ENCODE measurements at places on chromosomes 1 and 21.

DNA sequence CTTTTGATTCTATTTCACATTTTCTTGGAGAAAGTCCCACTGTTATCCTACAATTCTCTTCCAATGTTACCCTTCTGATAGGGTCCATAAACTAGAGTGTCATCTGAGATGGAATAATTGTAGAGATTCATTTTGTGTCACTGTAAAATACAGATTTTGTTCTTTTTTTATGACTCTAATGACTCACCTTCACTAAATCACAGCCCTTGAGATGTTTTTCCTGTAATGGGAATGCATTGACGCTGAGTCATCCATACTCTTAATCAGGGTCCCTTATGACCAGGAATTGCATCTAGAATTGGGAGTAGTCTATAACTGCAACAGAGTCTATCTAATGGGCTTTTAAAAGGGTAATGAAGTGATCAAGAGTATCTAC, 315.5 kb downstream of the TGFB2 start:
- no peak for DNase-seq

GRCh38 chr1:117094841-117095604, 26.5 kb downstream of the TRIM45 start:
- DNase-seq: no peak

DNA sequence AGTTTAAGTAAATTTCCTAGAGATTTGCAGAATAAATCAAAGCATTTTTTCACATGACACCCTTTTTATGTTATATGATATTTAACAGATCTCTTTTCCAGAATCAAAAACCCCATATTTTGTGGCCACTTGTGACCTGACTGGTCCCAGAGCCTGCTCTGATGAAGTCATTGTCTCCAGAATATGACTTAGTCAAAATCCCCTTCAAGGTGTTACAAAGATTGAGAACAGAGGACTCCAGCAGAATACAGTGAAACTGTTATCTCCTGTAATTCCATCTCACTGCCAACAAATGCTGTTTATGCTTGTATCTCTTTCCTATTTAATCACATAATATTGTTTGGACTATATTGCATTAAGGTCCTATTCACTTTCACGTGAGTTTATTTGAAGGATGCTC, 25.6 kb downstream of the RGS1 start:
- no peak for DNase-seq

DNA sequence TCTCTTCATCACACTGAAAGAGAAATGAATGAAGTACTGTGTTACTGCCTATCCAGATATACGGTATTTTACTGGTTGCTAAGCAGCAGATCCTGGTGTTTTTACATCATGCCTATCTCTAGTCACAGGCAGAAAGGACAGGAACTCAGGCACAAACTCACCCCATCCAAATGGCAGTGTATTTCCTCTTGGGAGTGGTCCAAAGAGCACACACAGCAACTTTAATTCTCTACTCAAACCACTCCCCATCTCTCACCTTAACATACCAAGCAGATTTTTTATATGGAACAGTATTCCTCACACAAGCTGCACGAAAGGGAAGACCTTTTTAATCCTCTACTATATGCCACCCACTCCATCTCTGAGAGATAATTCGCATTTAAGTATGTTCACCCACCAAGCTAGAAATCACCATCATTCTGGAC, 27.3 kb downstream of the EIF4G3 start:
- DNase-seq: peak; percentile 12

- DNase-seq: no peak
These were observed 185.2 kb upstream of the TMEM51 start for GRCh38 chr1:14968251-14968851.

DNA sequence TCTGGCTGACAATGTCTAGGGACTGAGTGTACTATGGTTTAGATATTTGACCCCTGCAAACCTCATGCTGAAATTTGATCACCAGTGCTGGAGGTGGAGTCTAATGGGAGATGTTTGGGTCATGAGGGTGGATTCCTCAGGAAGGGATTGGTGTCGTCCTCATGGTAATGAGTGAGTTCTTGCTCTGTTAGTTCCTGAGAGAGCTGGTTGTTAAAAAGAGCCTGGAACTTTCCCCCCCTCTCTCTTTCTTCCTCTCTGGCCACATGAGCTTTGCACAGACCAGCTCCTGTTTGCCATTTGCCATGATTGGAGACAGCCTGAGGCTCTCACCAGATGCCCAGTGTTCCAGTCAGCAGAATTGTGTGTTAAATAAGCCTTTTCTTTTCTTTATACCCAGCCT, 36.6 kb upstream of the CNIH3 start:
- DNase-seq: no peak

GRCh38 chr1:40064797-40065499, 24.4 kb downstream of the CAP1 start:
- DNase-seq: no peak

- no peak for DNase-seq
These were observed 16.3 kb upstream of the PTTG1IP start for GRCh38 chr21:44889625-44890337.

DNA sequence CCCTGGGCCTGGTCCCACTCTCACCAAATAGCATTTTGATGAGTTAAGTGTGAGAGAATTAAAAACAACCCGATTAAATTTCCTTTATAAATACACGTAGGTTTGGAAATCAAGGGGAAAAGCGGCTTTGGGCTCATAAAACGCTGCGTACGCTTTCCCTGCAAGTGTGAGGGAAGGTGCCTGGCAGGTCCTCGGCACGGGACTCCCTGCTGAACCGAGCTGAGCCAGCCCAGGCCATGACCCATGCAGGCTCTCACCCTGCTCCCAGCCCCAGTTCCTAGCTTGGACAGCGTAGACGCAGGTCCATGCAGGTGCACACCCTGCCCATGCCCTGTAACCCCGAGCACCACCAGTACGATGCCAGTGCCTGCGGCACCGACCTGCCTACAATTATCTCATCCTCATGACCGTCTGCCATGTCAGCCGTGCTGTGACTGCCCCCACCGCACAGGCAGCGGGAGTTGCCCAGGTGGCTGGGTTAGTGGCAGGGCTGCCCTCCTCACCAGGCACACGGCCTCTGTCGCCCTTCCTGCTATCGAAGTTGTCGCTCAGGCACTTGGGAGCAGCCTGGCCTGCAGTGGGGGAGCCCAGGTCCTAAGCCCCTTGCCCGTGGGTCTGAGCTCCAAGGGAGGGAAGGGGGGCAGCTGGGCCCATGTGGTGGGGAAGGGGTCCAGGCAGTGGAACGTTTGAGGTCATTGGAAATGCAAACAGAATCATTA, 41.0 kb upstream of the ACTRT2 start:
- no peak for DNase-seq

DNA sequence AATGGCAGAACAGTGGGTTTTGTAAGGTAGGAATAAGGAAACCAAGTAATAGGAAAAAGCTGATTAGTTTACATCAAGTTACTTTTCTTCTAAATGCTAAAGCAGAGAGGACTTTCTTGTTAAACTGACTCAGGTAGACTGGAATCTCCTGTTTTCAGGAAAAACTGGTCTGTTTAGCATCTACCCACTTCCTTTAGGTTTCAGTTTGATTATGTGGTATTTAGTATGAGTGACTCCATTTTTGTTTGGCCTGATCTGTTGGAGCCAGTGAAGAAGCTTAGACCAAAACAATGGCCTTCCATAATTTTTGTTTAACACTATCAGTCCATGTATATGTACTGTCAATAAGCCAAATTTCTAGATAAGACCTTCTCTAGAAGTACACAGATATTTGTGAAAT, 88.4 kb downstream of the EPB41 start:
- no peak for DNase-seq

- DNase-seq: no peak
These were observed 10.9 kb upstream of the EDN2 start for GRCh38 chr1:41495210-41495948.

DNA sequence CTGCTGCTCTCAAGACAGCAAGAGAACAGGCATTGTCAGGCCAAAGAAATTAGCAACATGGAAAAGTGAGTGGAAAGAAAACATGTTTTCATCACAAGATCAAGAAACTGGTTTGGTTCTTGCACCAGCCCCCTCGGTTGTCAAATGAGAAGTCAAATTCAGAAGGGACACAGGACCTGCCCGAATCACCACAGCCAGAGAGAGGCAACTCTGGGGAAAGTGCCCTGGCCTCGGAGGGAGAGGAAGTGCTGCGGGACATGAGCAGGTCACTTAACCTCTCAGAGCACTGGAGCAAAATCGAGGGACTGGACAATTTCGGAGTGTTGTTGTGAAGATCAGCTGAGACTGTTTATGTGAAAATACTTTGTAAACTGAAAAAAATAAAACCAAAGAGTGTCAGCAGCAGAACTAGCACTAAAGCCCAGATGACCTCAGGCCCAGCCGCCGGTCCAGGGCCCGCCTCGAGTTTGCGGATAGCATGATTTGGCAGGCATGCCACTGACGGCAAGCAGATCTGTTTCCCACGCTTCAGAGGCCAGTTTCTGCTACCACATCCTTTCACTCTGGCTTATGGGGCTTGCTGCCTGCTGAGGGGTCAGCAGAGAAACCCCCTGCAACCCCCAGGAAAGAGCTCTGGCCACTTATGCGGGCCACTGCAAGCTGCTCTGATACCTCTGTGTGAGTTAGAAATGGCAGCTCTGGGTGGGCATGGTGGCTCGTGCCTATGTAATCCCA, 32.1 kb downstream of the CD247 start:
- DNase-seq: no peak

GRCh38 chr1:72690871-72691270, 408.5 kb upstream of the NEGR1 start:
- no peak for DNase-seq

DNA sequence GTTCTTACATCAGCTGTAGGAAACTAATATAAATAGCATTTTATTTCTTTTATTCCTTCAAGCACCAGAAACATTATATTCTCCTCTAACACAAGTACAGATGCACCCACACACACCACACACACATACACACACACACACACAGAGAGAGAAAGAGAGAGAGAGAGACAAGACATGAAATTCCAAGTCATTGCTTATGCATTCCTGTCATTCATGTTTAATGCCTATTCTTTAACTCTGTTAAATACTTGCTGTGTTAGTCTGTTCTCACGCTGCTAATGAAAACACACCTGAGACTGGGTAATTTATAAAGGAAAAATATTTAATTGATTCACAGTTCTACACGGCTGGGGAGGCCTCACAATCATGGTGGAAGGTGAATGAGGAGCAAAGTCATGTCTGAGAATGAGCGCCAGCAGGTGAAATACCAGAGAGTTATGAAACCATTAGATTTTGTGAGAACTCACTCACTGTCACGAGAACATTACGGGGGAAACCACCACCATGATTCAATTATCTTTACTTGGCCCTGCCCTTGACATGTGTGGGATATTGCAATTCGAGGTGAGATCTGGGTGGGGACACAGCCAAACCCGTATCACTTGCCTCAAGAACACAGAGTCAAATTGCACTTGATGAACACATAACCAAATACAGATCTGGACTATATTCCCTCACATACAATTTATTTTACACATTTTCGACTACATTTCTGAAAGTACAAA, 1058.1 kb upstream of the TMPRSS15 start:
- DNase-seq: no peak
